ENCODE measurements at places on chromosomes 12 and 14.

DNA sequence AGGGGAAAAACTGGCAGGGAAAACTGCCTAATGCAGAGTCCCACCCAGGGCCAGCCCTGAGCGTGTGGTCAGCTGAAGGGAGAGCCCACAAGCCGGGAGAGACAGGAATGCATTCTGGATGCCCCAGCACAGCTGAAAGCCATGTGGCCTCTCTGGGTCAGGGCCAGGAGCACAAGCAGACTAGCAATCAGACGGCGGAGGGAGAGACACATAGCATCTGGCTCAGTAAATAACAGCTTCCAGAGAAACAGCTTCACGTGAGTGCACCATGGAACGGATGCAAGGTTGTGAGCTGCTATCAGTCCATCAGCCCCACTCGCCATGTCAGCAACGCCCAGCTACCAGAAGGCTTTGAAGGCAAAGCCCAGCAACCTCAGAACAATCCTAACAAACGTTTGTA is 28.2 kb upstream of the TMEM106C start:
- no peak for DNase-seq

DNA sequence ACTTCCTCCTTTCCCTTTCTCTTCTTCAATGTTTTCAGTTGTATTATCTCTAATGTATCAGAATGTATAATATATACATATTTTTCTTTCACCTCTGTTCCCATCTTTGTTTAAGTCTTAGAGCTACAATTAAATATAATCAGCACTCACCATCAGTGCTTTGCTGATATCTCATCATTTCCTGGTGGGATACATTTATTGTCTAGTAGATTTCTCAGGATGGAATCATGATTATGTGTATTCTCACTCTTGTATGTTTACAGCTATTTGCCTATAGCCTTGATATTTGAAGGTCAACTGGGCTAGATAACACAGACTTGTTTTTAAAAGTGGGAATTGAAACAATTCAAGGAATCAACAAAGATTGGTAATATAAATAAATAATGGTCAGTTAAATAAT is 124.9 kb upstream of the EEA1 start:
- DNase-seq, result peak; percentile 59

- DNase-seq, result no peak
Measured at GRCh38 chr12:88925454-88925853, 345.2 kb upstream of the KITLG start.

DNA sequence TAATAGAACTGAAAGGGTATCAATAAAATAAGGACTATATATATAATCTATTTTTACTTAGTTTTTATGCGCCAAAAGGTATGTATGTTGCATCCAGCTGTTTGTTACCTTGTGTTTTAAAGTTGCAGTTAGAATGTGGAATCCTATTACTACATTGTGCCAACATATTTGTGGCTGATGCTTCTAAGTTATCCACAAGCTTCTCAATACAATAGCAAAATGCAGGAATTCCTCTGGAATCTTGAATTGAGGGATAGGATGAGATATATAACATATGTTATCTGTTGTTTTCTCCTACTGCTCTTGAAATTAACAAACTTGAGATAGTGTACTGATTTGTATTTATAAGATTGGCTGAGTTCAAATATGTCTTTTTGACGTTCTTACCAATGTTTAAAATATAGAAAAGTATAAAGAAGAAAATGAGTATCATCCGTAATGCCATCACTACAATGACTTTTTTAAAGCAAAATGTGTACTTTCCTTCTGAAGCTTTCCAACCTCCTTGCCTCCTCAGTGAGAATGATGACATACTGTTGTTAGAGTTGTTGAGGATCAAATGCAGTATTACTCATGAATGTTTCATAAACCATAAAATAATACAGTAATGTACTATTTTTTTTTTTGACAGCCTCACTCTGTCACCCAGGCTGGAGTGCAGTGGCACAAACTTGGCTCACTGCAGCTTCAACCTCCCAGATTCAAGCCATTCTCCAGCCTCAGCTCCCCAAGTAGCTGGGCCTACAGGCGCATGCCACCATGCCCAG is 6.6 kb downstream of the RAP1B start:
- DNase-seq, result no peak

DNA sequence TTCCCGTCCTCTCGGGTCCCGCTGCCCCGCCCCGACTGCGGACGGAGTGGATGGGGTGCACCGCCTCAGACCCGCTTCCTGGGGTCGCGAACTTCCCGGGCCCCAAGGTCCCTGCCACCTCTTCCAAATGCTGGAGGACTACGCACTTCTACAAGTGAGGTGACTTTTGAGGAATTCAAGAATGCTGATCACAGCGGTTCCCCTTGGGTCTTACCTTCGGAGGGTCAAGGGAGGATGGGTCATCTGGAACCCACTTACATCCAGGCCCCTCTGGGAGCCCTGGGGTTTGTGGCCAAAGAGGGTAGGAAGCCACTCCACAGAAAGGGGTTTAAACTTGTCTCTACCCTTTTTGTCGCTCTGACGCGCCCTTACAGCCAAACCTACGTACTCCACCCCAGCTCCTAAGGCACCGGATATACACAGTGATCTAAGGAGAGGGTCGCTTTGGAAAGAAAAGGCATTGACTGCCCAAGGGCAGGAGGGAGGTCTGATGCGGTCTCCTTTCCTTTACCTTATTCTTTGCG is 532 bp upstream of the PRKD1 start:
- no peak for DNase-seq

DNA sequence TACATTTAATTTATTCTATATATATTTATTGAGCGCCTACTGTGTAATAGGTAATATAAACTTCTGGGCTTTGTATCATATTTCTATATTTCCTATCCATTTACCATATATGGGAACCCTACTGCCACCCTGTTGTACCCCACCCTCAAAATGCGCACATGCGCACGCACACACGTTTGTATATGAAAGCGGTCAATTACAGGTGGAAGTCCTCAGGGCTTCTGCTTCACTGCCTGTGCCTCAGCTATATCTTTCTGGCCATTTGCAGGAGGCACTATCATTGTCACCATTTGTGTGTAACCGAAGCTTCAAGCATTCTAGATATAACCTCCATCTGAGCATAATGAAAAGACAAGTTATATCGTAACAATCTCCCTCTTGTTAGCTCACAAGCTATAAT is 31.3 kb upstream of the KCNMB4 start:
- DNase-seq, result no peak

DNA sequence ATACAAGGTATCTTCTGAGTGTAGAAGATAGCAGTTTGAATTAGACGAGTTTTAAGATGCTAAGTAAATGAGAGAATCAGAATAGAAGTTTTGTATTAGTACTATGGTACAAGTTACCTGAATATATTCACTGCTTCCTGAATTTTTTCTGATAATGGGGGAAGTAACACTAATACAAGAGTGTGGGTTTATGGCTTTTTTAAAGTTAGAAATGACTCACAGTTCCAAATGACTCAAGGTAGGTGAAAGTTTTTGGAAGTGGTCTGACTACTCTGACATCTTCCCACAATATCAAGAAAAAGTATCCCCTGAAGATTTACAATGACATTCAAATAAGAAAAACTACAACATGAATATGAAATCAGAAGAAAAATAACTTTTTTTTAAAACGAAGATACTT is 123.7 kb upstream of the GARIN6 start:
- DNase-seq, result no peak

GRCh38 chr12:50232771-50233209 is 50.5 kb downstream of the LIMA1 start:
- DNase-seq, result peak; percentile 66

GRCh38 chr14:24774187-24774915 is 140.4 kb upstream of the GZMB start:
- peak; percentile 87 for DNase-seq

GRCh38 chr14:93171376-93171775 is 13.3 kb downstream of the MOAP1 start:
- no peak for DNase-seq

DNA sequence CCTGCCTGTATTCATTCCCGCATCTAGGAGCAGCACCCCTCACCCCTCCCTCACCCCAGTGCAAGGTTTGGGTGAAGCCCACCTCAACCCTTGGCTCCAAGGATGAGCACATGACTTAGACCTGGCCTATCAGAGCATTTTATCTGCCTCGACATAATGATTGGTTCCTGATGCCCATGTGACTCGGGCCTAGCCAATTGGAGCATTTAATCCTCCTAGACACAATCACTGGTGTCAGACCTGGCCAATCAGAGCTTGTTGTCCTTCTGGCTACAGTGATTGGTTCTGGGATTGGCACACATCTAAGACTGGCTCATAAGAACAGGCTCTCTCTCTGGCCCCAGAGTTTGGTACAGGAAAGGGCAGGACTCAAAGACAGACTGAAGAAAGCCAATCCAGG is 73.1 kb upstream of the MYL2 start:
- DNase-seq, result no peak

- DNase-seq, result no peak
Measured at GRCh38 chr12:26116829-26117715, 7.8 kb downstream of the BHLHE41 start.

DNA sequence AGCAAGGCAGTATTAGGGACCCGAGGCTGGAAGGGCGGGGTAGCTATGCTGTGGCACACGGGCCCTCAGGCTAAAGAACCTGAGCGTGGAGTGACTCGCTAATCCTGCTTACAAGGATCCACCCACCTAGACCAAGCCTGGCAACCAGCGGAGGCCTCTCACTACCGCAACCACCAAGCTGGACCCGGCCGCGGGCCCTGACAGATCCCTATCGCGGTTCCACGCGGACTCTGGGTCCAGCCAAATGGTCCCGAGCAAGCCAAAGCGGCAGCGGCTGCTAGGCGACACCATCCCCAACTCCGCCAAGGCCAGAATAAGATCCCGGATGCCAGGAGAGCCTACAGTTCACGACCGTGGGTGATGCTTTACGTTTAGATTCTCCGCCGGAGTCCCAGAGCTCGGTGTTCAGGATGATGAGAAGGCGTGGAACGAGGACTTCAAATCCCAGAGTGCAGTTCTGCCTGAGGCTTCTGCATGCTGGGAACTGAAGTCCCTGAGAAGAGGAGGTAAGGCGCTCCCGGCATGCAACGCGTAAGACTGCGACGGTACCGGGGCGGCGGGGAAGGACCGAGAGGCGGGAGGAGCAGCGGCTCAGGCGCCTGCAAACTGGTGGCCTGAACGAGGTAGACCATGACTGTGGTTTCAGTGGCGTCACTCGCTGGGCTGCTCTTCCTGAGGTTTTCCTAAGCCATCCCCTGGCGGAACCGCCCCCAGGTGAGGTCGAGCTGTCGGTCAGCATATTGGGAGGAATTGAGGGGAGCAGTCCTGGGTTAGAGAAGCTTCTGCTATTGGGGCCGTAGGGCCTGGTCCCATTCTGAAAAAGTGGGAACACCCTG is at the start of the genes CEP290 and TMTC3:
Gene CEP290, minus strand, starts transcription at position 315 of the 836 bp plus-strand sequence. CDS start 781 bp downstream, outside the sequence.
Gene TMTC3, plus strand, starts transcription at position 534 of the 836 bp plus-strand sequence. CDS start 6,009 bp downstream, outside the sequence.
- peak; percentile 100 for DNase-seq

DNA sequence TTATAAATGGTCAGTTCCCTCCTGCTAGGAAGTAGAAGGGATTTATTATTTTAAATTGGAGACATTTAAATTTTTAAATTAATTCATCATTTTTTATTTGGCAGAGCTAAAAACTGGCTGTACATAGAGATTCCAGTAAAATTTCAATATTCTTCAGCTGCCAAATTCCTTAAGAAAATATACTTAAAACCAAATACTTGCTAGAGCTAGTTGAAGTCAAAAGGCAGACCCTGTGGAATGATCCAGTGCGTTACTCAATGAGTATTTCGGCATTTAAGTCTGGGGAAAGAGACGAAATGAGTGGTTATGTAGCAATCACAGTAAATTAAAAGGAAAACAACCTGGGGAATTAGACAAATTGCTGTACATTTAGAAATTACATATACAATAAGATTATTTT is 1104.7 kb downstream of the SLC6A15 start:
- no peak for DNase-seq

GRCh38 chr12:27790179-27790578 is 10.1 kb upstream of the MANSC4 start:
- no peak for DNase-seq

DNA sequence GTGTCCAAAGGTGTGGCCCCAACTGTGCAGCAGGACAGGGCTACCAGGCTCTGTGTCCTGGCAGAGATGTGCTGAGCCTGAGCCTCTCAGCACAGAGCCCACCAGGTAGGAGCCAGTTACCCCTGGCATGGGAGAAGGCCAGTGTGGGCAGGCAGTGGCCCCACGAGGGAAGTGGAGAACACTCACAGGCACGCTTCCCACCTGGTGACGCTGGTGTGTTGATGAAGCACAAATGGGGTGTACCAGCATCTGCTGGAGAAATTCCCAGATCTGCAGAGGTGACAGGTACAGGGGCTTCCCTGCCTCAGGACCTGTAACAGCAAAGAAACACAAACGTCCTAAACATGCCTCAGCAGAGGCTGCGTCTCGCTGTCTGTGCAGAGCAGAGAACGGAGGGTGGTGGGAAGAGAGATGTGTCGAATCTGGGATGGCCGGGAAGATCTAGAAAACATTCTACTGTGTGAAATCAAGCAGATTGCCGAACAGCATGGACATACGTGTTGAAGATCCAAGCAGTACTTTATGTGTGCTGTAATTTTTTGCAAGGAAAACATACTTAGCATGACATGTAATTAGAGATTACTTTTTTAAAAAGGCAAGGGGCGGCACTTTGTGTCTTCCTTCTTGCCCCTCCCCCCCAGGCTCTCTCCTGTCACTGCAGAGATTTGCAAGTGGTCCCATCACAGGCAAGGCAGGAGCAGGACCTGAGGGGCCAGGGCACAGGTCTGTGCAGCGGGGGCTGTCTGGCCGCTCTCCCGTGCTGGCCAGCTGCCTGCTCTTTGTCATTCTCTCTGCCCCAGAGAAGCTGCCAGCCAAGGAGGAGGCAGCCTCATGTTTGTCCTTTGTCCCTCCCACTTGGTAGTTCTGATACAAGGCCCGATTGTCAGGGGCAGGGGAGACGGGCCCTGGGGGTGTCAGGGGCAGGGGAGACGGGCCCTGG is 17.3 kb downstream of the HIP1R start:
- DNase-seq, result peak; percentile 58

DNA sequence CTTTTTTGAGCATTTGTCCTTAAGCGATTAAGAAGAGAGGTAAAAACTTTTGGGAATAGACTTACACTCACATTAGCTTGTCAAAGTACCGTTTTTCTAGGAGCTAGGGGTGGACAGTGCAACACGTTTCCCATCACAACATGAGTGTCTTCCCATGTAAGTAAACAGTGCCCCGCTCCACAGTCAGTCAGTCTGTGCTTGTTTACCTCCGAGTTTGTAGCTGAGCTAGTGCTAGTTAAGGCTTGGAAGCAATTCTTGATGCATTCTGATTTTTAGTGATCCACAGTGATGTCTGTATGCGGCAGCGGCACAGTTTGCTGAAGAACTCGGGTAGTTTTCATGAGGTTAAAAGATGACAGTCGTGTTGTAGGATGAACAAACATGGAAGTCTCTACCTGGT is 941 bp downstream of the ZDHHC17 start:
- DNase-seq, result peak; percentile 38

DNA sequence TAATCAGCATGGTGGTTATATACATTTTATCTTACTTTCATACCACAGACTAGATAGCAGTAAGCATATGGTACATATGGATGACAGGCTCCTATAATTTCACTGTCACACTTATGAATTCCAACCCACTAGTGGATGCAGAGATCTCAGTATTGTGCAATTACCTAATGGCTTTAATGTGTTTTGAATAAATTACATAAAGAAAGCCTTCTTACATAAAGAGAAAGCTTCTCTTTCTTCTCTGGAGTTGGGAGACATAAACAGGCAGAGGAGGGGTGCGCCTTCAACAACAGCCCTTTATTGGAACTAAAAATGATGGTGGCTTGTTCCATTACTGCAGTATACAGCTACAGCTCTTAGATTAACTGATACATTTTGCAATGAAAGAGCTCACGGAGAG is 52.6 kb downstream of the SAV1 start:
- DNase-seq, result no peak
